Activated CD8-positive, alpha-beta memory T cell treated with anti-CD3 and anti-CD28 coated beads, Interleukin-2, amount 10 ng/mL, durations not matched to agents 7 days and 5 days (primary cell): ENCODE measurements at places on chromosomes 2 and 18. TPM values are rescaled to one million over a fixed set of nuclear protein-coding genes. Genes with fewer than 3 reads are reported as not detected.

The FSHR gene
- not detected for total RNA-seq

The MPV17 gene
- 87.4 TPM for total RNA-seq

The LONRF2 gene
- total RNA-seq, result 0.15 TPM

The GALNT13 gene
- not detected for total RNA-seq

The STAT4 gene
- total RNA-seq, result 109 TPM

The PLGLB1 gene
- 3.3 TPM for total RNA-seq

The SPATA3 gene
- total RNA-seq, result 1.2 TPM

The SIX2 gene
- not detected for total RNA-seq

DNA sequence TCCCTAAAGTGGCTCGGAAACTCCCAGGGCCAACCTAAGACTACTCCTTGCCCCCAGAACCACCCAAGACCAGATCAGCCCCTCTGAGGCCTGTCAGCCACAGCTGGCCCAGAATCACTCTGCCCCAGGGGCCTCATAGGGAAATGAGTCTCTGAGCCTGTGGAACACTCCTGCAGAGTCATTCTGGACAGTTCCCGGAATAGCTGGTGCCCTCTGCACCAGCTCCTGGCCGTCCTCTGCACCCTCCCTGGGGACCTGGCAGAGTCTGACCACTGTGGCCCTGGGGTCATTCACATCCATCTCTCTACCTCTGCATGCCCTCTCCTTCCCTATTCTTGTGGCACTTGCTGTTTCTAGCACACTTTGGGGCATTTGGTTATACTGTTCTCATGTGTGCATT is 14.6 kb upstream of the TMEM214 start:
- no peak overlapping the region for H3K4me3 ChIP-seq
- H3K4me1 ChIP-seq, result peaks cover 6% of the 10 kb centered on the region
- H3K27ac ChIP-seq, result no peak overlapping the region
- DNase-seq, result no peak
- no peaks in the 10 kb centered on the region for H3K36me3 ChIP-seq

DNA sequence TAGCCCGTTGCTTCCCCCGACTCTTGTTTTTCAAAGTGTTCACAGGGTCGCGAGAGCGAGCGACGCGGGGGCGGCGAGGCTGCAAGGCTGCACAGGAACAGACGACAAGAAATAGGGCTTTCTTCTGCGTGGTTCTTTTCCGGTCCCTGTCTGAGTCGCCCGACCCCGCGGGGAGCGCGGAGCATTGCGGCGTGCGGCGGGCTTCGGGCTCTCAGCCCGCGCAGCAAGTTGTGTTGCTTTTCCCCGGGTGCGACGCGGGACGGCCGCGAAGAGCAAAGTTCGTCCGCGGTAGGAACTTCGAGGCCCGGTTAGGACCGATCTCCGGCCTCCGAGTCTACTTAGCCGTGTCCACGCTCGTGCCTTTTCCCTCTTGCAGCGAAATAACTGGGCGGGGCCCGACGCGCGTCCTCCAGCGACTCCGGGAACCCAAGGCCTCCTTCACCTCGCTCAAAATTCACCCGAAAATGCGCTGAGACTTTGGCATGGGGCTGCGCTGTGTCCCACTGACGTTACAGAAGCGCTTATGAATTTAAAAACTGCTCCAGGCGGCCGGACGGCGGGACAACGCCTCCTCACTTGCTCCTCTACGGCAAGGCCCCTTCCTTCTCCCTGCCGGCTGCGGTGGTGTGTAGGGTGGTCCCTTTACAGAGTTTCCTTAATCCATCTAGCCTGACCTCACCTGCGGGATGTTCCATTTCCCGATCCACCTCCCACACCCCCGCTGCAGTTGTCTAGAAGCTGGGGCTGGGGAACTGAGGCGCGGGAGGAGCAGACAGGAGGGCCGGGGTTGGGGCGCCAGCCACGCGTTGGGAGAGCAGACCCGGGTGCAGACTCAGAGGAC is 1.5 kb upstream of the BCL2L11 start:
- peaks cover 51% of the 10 kb centered on the region for H3K4me1 ChIP-seq
- H3K27ac ChIP-seq, result peak overlapping the region; percentile 40
- H3K4me3 ChIP-seq, result peak overlapping the region; percentile 63
- DNase-seq, result peak; percentile 46

DNA sequence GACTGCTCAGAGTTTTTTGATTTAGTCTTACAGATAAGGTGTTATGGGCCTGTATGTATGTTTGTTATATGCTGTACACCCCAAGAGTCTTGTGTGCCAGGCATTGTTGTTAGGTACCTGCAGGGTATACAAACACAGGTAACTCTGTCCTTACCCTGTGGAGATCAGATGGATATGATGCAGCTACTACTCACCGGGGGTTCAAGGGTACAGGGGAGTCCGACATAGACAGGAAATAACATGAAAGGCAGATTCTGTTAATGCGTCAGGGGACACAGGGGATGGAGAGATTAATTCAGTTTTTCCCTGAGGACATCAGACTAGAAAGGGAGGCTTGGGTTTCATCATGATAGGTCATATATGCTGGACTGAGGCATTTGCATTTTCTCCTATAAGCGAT is 31.3 kb downstream of the TRAK2 start:
- no peaks in the 10 kb centered on the region for H3K27me3 ChIP-seq
- H3K4me3 ChIP-seq, result no peak overlapping the region
- peaks cover 13% of the 10 kb centered on the region for H3K36me3 ChIP-seq
- DNase-seq, result no peak

GRCh38 chr2:16069933-16070647 is 129.7 kb downstream of the MYCN start:
- DNase-seq, result no peak
- no peaks in the 10 kb centered on the region for H3K4me1 ChIP-seq
- no peak overlapping the region for H3K4me3 ChIP-seq
- no peaks in the 10 kb centered on the region for H3K36me3 ChIP-seq
- H3K27ac ChIP-seq, result no peak overlapping the region

GRCh38 chr2:202147775-202148174 is 74.7 kb downstream of the KIAA2012 start:
- peaks cover 43% of the 10 kb centered on the region for H3K27me3 ChIP-seq
- no peak overlapping the region for H3K27ac ChIP-seq
- no peaks in the 10 kb centered on the region for H3K36me3 ChIP-seq
- no peak overlapping the region for H3K4me3 ChIP-seq

DNA sequence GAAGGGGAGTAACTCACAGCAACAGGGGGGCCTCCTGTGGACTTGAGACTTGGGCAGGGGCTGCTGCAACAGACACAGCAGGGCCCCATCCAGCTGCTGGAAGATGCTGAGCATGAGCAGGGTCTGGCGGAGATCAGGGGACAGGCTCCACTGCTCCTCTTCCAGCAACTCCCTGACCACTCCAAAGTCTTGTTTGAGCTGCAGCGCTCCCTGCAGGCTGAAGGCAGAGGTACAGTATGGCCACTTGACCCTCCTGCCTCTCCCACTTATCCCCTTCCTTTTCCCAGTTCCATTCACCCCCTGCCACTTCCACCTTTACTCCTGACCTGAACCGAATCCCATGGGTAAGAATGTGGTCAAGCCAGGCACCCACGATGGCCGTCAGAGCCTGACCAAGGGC is 2.4 kb upstream of the MRPL53 start:
- no peaks in the 10 kb centered on the region for H3K27me3 ChIP-seq
- H3K36me3 ChIP-seq, result peaks cover 39% of the 10 kb centered on the region
- peaks cover 39% of the 10 kb centered on the region for H3K4me1 ChIP-seq
- H3K27ac ChIP-seq, result no peak overlapping the region

- no peaks in the 10 kb centered on the region for H3K36me3 ChIP-seq
- H3K27ac ChIP-seq, result no peak overlapping the region
- H3K4me3 ChIP-seq, result no peak overlapping the region
- H3K27me3 ChIP-seq, result no peaks in the 10 kb centered on the region
- peak; percentile 42 for DNase-seq
These were observed 521.2 kb upstream of the FANCL start for GRCh38 chr2:58762176-58762781.

GRCh38 chr2:71082402-71083252 is 14.2 kb downstream of the NAGK start:
- H3K36me3 ChIP-seq, result peaks cover 11% of the 10 kb centered on the region
- peak; percentile 81 for DNase-seq
- H3K27me3 ChIP-seq, result peaks cover 33% of the 10 kb centered on the region
- peaks cover 16% of the 10 kb centered on the region for H3K4me1 ChIP-seq
- no peak overlapping the region for H3K27ac ChIP-seq

GRCh38 chr18:62061821-62062478 is 124.9 kb downstream of the PIGN start:
- H3K27ac ChIP-seq, result no peak overlapping the region
- no peaks in the 10 kb centered on the region for H3K27me3 ChIP-seq
- no peak for DNase-seq
- no peak overlapping the region for H3K4me3 ChIP-seq
- H3K4me1 ChIP-seq, result no peaks in the 10 kb centered on the region

DNA sequence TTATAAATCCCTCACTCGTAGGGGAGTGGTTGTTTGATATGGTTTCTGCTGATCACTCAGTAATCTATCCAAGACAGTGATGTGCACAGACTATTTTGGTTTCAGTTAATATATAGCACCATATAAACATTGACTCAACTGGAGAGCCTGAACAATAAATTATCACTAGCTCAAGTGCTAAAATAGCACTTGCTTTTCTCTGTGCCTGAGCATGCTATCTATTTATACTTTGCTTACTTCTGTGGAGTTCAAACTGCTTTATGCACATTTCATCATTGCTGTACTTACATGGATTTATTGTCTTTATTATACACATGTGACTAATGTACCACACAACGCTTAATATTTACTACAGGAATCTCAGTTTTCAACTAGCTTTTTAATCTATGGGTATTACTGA is 133.6 kb downstream of the BCL2 start:
- H3K4me3 ChIP-seq, result no peak overlapping the region
- H3K27me3 ChIP-seq, result no peaks in the 10 kb centered on the region

DNA sequence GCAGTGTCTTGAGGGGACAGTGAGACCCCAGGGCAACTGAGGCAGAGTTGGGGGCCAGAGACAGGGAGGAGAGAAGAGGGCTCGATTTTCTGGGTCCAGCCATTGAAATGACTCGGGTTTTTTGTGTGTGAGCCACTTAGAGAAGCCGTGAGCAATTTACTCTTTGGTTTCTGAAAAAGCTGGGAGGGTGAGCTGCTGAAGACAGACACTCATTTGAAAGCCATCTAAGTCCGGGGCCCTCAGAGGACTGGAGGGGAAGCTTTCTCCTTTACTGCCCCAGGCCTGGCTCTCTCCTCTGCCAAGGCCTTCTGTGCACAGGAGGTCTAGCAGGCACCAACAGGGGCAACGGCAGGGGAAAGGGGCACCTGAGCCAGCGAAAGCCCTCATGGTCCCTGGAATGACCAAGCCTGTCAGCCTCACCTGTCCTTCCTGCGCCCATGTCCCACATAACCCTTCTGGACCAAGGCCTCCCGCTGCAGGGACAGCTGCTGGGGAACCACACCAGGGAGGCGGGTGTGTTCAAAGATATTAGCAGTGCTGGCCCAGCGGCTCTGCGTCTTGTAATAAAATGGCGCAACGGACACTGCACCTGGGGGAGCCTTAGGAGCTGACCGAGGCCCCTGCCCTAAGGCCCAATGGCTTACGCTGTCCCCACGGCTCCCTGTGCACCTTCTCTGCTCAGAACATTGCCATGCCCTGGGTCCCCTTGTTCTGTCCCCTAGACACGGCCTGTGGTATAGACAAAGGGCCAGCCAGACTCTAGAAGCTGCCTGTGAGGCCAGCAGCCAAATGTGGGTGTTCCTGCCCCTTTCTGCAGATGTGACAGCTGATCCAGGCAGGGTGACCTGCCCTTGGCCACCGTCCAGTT is 45.8 kb downstream of the HS6ST1 start:
- peaks cover 2% of the 10 kb centered on the region for H3K4me1 ChIP-seq
- H3K27me3 ChIP-seq, result no peaks in the 10 kb centered on the region
- H3K4me3 ChIP-seq, result no peak overlapping the region
- no peak overlapping the region for H3K27ac ChIP-seq
- peaks cover 12% of the 10 kb centered on the region for H3K36me3 ChIP-seq
- no peak for DNase-seq

- no peak for DNase-seq
- peaks cover 4% of the 10 kb centered on the region for H3K4me1 ChIP-seq
- H3K27me3 ChIP-seq, result peaks cover 21% of the 10 kb centered on the region
- H3K36me3 ChIP-seq, result no peaks in the 10 kb centered on the region
These were observed 15.3 kb upstream of the PTPN4 start for GRCh38 chr2:119744335-119744939.

DNA sequence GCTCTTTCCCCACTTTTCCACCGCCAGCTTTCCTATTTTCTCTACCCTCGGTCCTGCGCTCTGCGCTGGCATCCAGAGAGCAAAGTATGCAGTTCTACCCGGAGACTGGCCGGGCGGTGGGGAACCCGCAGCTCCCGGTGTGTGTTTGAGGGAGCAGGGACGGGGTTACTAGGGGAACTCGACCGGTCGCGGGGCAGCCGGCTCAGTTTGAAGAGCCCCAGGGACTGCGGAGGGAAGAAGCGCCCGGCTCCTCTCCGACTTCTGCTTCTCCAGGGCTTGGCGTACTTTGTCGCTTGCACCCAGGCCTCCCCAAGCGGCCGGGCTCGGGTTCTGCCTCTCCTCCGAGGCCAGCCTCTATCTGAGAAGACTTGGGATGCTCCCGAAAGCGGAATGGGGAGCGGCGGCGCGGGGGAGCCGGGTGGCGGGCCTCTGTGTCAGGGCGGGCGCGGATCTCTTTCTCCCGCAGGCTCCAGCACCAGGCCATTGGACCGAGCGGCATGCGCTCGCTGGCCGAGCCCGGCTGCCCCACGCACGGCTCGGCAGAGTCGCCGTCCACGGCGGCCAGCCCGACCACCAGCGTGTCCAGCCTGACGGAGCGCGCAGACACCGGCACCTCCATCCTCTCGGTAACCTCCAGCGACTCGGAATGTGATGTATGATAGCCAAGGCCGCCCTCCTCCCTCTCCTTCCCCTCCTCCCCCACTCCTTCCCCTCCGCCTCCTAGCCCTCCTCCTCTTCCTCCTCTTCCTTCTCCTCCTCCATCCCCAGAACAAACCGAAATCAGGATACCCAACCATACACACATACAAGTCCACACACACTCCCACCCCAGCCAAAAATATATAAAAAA is 2.8 kb downstream of the SIX3 start:
- peaks cover 7% of the 10 kb centered on the region for H3K36me3 ChIP-seq
- H3K27me3 ChIP-seq, result peaks cover 96% of the 10 kb centered on the region
- peaks cover 28% of the 10 kb centered on the region for H3K4me1 ChIP-seq
- no peak overlapping the region for H3K4me3 ChIP-seq

- no peaks in the 10 kb centered on the region for H3K4me1 ChIP-seq
- no peak overlapping the region for H3K27ac ChIP-seq
- no peaks in the 10 kb centered on the region for H3K27me3 ChIP-seq
These were observed 49.9 kb downstream of the LYPD1 start for GRCh38 chr2:132620115-132620514.
